ENCODE measurements at places on chromosomes 4 and X.

DNA sequence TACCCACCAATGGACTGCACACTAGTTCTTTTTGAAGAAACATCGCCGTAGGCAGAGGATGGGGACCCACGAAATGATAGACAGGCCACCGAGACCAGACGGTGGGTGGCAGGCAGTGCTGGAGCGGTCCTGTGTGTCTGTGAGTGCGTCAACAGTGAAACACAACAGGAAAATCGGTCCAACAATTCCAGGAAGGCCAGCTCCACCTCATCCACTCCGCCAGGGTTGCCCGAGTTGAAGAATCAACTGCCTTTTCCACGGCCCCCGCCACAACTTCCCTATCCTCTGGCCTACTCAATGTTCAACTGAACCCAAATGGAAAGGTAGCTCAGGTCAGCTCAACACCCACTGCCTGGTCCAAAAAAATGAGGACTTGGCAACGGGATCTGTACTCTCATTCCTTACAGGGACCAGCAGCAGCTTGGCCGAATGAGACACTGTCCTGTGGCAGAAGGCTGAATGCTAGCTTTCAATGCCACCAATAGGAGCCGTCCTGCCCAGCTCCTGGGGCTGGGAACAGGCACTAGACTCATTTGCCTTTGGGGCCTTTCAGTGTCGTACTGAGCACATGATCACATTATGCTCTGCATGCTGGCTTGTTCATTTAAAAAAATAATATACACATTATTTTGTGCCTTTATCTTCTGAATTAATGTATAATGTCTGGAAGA, 43.5 kb downstream of the MID1 start:
- no peaks in the 10 kb centered on the region for H3K27me3 ChIP-seq
- H3K36me3 ChIP-seq = peaks cover 8% of the 10 kb centered on the region
- H3K4me3 ChIP-seq = no peak overlapping the region
- H3K27ac ChIP-seq = peak overlapping the region; percentile 55
- H3K4me1 ChIP-seq = peaks cover 55% of the 10 kb centered on the region
- DNase-seq = no peak

- no peak for DNase-seq
- peak overlapping the region; percentile 1 for H3K27ac ChIP-seq
- H3K27me3 ChIP-seq = no peaks in the 10 kb centered on the region
- H3K4me1 ChIP-seq = peaks cover 4% of the 10 kb centered on the region
- H3K4me3 ChIP-seq = no peak overlapping the region
- H3K36me3 ChIP-seq = no peaks in the 10 kb centered on the region
Measured at GRCh38 chrX:30283456-30284200, 25.6 kb downstream of the NR0B1 start.

DNA sequence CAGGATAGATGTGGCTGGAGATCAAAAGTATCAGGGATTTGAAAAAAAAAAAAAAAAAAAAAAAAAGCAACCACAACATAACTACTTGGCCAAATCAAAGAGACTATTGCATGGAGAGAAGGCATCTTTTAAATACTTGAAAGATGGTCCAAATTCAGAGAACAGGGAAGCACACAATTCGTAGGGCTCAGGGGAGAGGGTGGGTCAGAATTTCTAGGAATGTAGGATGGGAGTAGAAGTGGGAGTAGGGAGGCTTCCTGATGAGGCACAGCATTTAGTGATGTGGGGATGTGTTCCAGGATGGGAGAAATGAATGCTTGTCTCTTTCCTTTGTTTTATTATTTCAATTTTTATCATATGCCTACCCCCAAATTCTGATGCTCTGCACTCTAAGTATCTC, 36.3 kb downstream of the RTL3 start:
- DNase-seq = no peak
- H3K4me3 ChIP-seq = no peak overlapping the region
- no peaks in the 10 kb centered on the region for H3K27me3 ChIP-seq
- H3K27ac ChIP-seq = no peak overlapping the region
- no peaks in the 10 kb centered on the region for H3K4me1 ChIP-seq
- no peaks in the 10 kb centered on the region for H3K36me3 ChIP-seq

- H3K27me3 ChIP-seq = peaks cover 22% of the 10 kb centered on the region
- H3K4me3 ChIP-seq = no peak overlapping the region
- no peaks in the 10 kb centered on the region for H3K36me3 ChIP-seq
- DNase-seq = no peak
Measured at GRCh38 chr4:27176881-27177280, 316.2 kb downstream of the STIM2 start.

GRCh38 chr4:68337004-68337403, 12.9 kb downstream of the YTHDC1 start:
- H3K4me3 ChIP-seq = no peak overlapping the region
- H3K27me3 ChIP-seq = no peaks in the 10 kb centered on the region
- no peak overlapping the region for H3K27ac ChIP-seq
- no peak for DNase-seq
- peaks cover 16% of the 10 kb centered on the region for H3K36me3 ChIP-seq

DNA sequence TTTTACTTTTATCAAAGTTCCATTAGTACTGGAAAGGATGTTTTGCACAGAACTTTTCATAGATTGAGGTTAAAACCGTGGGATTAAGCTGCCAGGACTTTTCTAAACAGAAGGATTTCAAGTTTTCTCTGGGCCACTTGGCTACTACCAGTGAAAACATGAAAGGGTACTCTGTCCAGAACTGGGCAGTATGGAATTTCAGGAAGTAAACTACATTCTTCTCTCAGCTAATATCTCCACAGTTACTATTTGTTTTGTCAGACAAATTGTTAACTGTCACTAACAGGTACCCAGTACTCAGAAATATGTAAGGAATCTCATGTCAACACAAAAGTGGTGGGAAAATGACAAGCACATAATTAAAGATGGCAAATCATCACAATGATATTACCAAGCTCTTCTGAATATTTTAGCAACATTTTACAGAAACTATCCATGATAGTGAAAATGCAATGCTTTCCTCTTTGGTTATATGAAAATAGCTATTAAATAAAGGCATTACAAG, 454.4 kb downstream of the C4orf33 start:
- no peaks in the 10 kb centered on the region for H3K36me3 ChIP-seq
- H3K4me1 ChIP-seq = peaks cover 12% of the 10 kb centered on the region
- H3K27me3 ChIP-seq = no peaks in the 10 kb centered on the region
- H3K4me3 ChIP-seq = no peak overlapping the region

GRCh38 chr4:73599182-73599581, 21.1 kb downstream of the RASSF6 start:
- H3K4me3 ChIP-seq = no peak overlapping the region
- no peak overlapping the region for H3K27ac ChIP-seq
- H3K27me3 ChIP-seq = no peaks in the 10 kb centered on the region
- H3K4me1 ChIP-seq = peaks cover 10% of the 10 kb centered on the region

DNA sequence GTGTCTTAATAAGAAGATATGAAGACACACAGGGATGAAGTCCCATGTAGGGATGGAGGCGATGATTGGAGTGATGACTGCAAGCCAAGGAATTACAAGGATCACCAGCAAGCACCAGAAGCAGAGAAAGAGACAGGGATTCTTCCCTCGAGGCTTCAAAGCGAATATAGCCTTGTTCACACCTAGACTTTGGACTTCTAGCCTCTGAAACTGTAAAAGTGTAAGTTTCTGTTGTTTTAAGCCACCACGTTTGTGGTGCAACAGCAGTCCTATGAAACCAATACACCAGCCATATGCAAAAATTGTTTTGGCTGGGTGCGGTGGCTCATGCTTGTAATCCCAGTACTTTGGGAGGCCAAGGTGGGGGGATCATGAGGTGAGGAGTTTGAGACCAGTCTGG, 9.8 kb upstream of the PDS5A start:
- H3K27ac ChIP-seq = no peak overlapping the region
- DNase-seq = no peak
- H3K4me1 ChIP-seq = no peaks in the 10 kb centered on the region
- H3K27me3 ChIP-seq = no peaks in the 10 kb centered on the region

GRCh38 chrX:72097098-72097497, 34.6 kb downstream of the RTL5 start:
- DNase-seq = no peak
- H3K36me3 ChIP-seq = peaks cover 2% of the 10 kb centered on the region
- no peak overlapping the region for H3K27ac ChIP-seq
- peaks cover 16% of the 10 kb centered on the region for H3K4me1 ChIP-seq
- H3K27me3 ChIP-seq = no peaks in the 10 kb centered on the region

DNA sequence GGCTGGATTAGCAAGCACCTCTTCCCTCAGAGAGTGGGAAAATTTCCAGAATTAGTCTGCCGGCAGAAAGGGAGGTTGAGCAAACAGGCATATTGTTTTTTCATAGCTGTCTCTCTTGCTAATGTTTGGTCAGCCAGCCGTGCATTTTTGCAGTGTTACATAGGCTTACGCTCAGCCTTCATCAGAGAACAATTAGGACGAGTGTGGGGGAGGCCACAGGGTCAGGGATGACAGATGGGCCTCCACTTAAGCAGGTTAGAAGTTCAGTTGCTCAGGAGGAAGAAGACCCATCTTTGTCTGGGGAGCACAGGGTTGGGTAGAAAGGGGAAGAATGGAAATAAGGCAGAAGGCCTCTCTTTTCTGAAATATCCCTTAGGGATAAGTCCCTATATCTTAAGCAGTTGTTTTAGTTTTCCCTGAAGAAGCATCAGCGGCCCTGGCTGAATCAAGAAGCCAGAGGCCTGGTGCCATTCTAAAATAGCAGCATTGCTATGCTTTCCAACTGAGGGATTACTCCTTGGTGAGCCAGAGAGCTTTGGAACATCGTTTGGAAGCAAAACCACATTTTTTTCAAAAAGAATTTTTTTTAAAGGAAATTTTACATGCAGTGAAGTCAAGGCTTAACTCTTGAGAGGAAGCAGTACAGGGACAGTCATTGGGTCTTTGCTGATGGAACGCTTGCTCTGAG, 118.8 kb downstream of the SMIM20 start:
- H3K27ac ChIP-seq = peak overlapping the region; percentile 75
- no peaks in the 10 kb centered on the region for H3K36me3 ChIP-seq
- H3K4me1 ChIP-seq = peaks cover 15% of the 10 kb centered on the region
- DNase-seq = no peak
- H3K27me3 ChIP-seq = peaks cover 35% of the 10 kb centered on the region

DNA sequence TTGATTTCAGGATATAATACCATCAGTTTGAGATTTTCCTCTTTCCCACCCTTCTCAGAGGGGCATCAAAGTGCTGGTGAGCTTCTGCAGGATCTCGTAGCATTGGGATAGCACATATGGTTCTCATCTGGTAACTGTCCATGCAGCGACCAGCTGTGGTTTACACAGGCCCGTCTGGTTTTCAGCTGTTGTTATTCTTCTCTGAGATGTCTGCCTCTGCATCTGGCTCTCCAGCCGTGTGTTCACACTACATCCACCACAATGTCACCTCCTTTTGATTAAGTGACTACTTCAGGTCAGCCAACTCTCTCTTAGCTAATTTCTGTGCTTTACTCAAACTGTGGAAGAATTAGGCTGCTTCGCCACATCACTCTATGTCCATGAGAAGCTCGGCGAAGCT, 676.7 kb upstream of the TENM3 start:
- H3K4me1 ChIP-seq = peaks cover 9% of the 10 kb centered on the region
- H3K27ac ChIP-seq = no peak overlapping the region
- DNase-seq = no peak
- H3K36me3 ChIP-seq = no peaks in the 10 kb centered on the region

DNA sequence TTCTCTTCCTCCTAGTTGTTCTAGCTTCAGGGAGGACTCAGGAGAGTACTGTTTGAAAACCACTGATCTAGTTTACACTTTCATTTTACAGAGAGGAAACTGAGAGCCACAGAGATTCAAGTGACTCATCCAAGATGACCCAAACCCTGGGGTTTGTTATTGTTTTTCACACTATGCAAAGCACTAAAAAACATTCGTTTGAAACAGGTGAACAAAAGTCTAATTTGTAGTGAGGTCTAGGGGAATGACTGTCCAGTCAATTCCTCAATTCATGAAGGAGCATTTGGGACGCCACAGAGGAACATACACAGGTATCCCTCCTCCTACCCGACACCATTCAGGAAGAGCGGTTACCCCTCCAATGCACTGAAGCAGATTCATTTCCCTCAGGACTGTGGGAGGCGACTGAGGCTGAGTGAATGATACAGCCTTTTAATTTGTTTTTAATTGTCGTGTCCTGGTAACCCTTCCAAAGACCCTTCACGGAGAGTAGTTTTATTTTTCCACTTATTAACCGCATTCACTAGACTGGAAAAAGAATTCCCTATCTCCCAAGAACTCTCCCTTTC, 30.3 kb downstream of the TLR10 start:
- no peak for DNase-seq
- H3K4me1 ChIP-seq = peaks cover 20% of the 10 kb centered on the region
- H3K27me3 ChIP-seq = no peaks in the 10 kb centered on the region
- no peak overlapping the region for H3K27ac ChIP-seq
- H3K36me3 ChIP-seq = no peaks in the 10 kb centered on the region

- DNase-seq = no peak
- peaks cover 54% of the 10 kb centered on the region for H3K4me1 ChIP-seq
- H3K36me3 ChIP-seq = peaks cover 22% of the 10 kb centered on the region
- H3K4me3 ChIP-seq = no peak overlapping the region
Measured at GRCh38 chr4:140703463-140703862, 52.7 kb downstream of the TBC1D9 start.

- no peak overlapping the region for H3K4me3 ChIP-seq
- H3K27me3 ChIP-seq = no peaks in the 10 kb centered on the region
- H3K36me3 ChIP-seq = peaks cover 19% of the 10 kb centered on the region
- no peak overlapping the region for H3K27ac ChIP-seq
- DNase-seq = no peak
Measured at GRCh38 chr4:186032259-186032658, 36.7 kb upstream of the TLR3 start.

- no peaks in the 10 kb centered on the region for H3K27me3 ChIP-seq
- H3K27ac ChIP-seq = no peak overlapping the region
- H3K36me3 ChIP-seq = no peaks in the 10 kb centered on the region
- H3K4me1 ChIP-seq = no peaks in the 10 kb centered on the region
- no peak for DNase-seq
Measured at GRCh38 chrX:110143454-110144210, 140.7 kb downstream of the TMEM164 start.

DNA sequence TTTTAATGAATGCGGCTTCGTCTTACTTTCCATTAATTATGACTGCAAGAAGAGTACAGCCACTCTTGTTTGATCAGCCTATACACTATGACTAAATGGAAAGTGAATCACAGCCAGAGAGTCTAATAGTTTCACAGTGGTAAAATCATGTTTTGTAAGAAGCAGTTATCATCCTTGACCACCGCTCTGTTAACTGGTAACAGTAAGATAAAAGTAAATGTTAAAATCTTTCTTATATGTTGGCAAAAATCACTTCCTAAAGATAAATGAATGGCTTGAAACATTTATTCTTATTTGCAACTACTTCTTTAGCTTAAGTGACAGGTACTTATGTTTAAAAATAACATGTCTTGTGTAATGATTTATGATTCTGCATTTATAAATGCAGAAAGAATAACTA, 13.2 kb downstream of the GALNT7 start:
- H3K36me3 ChIP-seq = peaks cover 2% of the 10 kb centered on the region
- H3K27me3 ChIP-seq = no peaks in the 10 kb centered on the region
- H3K4me3 ChIP-seq = no peak overlapping the region
- H3K27ac ChIP-seq = no peak overlapping the region

Data from mesothelial cell of epicardium (in vitro differentiated cells).